ENCODE measurements at places on chromosomes 7 and 10.

- no peak for DNase-seq
Measured at GRCh38 chr10:13502380-13502779, 26.4 kb downstream of the BEND7 start.

GRCh38 chr7:157620616-157621015 is 283.8 kb downstream of the DNAJB6 start:
- DNase-seq = no peak

GRCh38 chr7:31890766-31891165 is 179.4 kb downstream of the PDE1C start:
- no peak for DNase-seq

- no peak for DNase-seq
Measured at GRCh38 chr7:155291045-155291530, 6.6 kb upstream of the INSIG1 start.

All from left kidney (tissue), 8 donors.